Upper lobe of left lung (tissue), 6 donors: ENCODE measurements at places on chromosomes 12 and 14. TPM values are rescaled to one million over a fixed set of nuclear protein-coding genes. Genes with fewer than 3 reads are reported as not detected.
A peak's percentile ranks its signal among the peaks of the same experiment; 100 is the strongest.

DNA sequence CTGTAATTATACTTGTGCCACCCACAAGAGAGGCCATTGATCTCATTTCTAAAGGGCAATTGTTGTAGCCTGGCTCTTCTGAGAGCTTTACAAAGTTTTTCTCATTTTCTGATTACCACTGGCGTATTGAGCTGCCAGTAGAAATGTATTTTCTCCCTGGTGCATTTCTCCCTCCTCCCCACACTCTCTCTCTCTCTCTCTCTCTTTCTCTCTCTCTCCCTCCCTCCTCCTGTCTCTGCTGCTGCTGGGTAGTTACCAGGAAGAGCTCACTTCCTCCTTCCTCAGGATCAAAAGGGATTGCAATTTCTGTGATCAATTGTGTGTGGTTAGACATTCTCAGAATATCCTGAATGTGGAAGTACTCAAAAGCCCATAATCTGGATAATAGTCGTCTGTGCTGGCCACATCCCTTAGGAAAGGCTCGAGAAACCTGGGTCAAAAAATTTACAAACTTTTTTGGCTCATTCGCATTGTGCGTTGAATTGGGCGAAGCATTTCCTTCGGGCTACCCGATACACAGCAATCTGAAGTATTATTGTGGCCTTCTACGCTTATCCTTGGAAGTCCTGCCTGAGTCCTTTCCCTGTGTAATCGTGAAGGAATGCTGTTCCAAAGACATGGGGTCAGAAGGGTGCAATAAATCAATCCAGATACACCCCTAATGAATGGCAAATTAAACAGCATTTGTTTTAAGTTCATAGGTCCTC is 254.8 kb downstream of the MSRB3 start:
- no peak overlapping the region for H3K4me3 ChIP-seq
- no peaks in the 10 kb centered on the region for H3K4me1 ChIP-seq
- DNase-seq: no peak

- H3K4me3 ChIP-seq: no peak overlapping the region
- DNase-seq: no peak
- H3K27ac ChIP-seq: no peak overlapping the region
These were observed 8.7 kb downstream of the TMEM253 start for GRCh38 chr14:21109377-21110138.

DNA sequence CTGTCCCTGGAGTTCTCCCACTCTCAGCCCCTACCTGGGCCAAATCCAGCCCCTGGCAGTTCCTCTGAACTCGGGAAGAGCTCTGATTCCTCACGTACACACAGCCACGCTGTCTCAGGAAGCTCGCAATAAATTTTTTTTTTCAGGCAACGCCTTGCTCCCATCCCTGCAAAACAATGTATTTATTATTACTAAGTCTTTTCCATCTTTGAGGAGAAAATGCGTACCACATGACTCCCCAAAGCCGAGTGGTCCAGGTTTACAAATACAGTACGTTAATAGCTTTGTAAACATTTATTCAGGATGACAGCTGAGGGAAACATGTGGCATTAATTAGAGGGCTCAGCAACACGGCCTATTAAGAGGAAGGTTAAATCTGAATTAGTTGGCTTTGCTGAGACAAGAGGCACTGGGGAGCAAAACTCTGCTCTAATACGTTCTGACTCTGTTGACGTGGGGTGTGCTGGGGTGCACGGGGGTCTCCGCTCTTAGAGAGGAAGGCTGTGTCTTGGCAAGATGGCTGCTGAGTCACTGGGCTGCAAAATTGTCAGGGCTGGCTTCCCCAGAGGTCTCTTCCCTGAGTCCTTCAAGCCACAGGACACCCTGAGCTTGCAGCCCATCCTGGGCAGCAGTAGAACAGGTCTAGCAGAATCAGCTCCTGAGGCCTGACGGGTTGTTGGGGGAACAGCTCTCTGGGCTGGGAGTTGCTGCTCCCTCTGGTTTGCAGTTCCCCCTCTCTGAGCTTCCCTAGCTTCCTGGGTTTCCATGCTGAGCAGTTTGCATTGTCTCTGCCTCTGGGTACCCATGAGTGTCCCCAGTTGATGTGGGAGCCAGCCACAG is 185.2 kb upstream of the TBX3 start:
- no peak overlapping the region for H3K27ac ChIP-seq
- H3K4me3 ChIP-seq: no peak overlapping the region
- no peak for DNase-seq
- H3K27me3 ChIP-seq: no peaks in the 10 kb centered on the region
- no peaks in the 10 kb centered on the region for H3K36me3 ChIP-seq
- H3K4me1 ChIP-seq: no peaks in the 10 kb centered on the region

DNA sequence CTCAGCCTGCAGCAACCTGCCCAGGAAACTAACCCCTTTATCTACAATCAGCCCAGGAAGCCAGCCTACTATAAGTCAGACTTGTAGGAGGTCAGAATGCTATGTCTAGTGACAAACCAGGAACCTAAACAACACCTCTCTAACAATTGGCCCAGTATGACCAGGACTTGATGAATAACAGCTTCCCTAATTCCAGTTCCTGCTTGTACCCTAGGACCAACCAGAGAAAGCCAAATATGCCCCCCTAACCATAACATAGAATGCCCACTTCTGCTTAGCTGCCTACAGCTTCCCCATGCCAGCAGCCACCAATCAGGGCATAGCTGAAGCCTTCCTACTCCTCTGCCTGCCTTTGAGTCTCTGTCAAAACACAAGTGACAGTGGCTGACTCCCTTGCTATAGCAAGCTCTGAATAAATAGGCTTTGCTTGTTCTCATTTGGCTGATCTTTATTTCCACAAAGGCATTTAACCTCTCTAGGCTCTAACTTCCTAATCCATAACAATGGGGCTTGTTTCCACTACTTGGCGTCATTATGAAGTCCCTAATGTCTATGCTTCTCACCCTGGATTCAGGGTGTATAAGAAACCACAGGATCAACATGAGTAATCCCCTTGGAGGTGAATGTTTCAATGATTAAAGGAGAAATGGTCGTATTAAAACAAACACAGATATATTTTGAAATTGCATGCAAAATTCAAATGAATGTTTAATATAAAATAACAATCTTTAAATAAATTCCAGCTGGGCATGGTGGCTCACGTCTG is 220.2 kb downstream of the ANO6 start:
- no peak for DNase-seq
- H3K27ac ChIP-seq: no peak overlapping the region
- H3K36me3 ChIP-seq: no peaks in the 10 kb centered on the region
- no peaks in the 10 kb centered on the region for H3K27me3 ChIP-seq
- H3K4me1 ChIP-seq: no peaks in the 10 kb centered on the region

GRCh38 chr12:94705676-94706075 is 55.3 kb upstream of the TMCC3 start:
- no peaks in the 10 kb centered on the region for H3K36me3 ChIP-seq
- no peak overlapping the region for H3K27ac ChIP-seq
- peaks cover 7% of the 10 kb centered on the region for H3K4me1 ChIP-seq
- DNase-seq: no peak

- DNase-seq: no peak
- H3K27ac ChIP-seq: no peak overlapping the region
- peaks cover 10% of the 10 kb centered on the region for H3K4me1 ChIP-seq
- H3K4me3 ChIP-seq: no peak overlapping the region
These were observed 67.2 kb upstream of the DLK1 start for GRCh38 chr14:100659345-100660001.

DNA sequence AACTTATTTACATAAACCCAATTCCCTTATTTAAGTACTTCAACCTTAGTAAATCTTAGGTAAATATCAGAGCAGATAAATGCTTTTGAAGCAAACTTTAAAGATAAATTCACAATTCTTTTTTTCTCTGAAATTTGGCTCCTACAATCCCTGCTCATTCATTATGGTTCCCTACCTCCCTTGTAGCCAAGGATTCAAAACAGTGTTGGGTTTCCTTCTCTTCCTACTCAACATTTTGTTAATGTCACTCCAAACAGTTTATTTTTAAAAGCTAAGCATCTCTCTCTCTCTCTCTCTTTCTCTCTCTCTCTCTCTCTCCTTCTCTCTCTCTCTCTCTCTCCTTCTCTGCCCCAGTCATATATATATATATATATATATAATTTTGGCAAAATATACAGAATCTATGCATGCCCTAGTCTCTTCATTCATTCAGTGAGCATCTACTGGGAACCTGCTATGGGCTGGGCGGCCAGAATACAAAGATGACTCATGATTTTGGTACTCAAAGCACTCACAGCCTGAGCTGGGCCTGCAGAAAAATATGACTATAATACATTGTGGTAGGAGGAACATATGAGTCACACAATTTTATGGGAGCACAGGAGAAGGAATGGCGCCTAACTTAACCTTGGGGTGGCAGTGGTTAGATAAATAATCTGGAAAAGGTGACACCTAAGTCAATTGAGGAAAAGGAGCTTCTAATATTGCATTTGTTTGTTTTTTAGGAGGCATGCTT is 123.7 kb upstream of the DHRS4 start:
- H3K36me3 ChIP-seq: no peaks in the 10 kb centered on the region
- DNase-seq: no peak
- H3K27ac ChIP-seq: no peak overlapping the region
- no peaks in the 10 kb centered on the region for H3K4me1 ChIP-seq
- H3K4me3 ChIP-seq: no peak overlapping the region
- no peaks in the 10 kb centered on the region for H3K27me3 ChIP-seq

GRCh38 chr12:121817648-121818043 is 13.8 kb downstream of the SETD1B start:
- peaks cover 14% of the 10 kb centered on the region for H3K4me1 ChIP-seq
- DNase-seq: no peak
- no peak overlapping the region for H3K4me3 ChIP-seq
- peaks cover 62% of the 10 kb centered on the region for H3K36me3 ChIP-seq
- no peaks in the 10 kb centered on the region for H3K27me3 ChIP-seq

GRCh38 chr12:123070267-123071081 is 80.4 kb downstream of the PITPNM2 start:
- peaks cover 39% of the 10 kb centered on the region for H3K4me1 ChIP-seq
- peak; percentile 44 for DNase-seq
- H3K4me3 ChIP-seq: no peak overlapping the region
- H3K36me3 ChIP-seq: no peaks in the 10 kb centered on the region
- peak overlapping the region; percentile 37 for H3K27ac ChIP-seq
- no peaks in the 10 kb centered on the region for H3K27me3 ChIP-seq

DNA sequence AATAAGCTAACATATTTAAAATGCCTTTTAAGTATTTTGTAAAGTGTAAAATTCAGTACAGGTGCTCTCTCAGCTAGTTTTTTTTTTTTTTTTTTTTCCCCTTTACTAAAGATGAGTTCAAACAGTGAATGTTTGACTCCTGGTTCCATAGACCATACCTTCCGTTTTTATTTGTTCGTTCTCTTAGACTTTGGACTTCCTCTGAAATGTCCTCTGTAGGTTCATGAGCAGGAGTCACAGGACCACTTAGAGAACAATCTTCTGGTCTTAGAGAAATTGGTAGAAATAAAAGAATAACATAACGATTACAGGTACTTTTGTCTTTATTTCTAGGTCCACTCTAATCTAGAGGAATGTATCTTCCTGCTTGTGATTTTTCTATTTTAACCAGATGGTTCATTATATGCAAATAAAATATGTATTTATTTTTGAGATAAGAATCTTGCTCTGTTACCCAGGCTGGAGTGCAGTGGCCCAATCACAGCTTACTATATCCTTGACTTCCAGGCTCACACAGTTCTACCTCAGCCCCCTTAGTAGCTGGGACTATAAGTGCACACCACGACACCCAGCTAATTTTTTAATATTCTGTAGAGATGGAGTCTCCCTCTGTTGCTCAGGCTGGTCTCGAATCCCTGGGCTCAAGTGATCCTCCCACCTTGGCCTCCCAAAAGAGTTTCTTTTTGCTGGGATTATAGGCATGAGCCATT is 25.8 kb downstream of the STYX start:
- H3K27me3 ChIP-seq: no peaks in the 10 kb centered on the region
- no peak for DNase-seq
- H3K4me3 ChIP-seq: no peak overlapping the region
- H3K4me1 ChIP-seq: no peaks in the 10 kb centered on the region
- no peaks in the 10 kb centered on the region for H3K36me3 ChIP-seq

DNA sequence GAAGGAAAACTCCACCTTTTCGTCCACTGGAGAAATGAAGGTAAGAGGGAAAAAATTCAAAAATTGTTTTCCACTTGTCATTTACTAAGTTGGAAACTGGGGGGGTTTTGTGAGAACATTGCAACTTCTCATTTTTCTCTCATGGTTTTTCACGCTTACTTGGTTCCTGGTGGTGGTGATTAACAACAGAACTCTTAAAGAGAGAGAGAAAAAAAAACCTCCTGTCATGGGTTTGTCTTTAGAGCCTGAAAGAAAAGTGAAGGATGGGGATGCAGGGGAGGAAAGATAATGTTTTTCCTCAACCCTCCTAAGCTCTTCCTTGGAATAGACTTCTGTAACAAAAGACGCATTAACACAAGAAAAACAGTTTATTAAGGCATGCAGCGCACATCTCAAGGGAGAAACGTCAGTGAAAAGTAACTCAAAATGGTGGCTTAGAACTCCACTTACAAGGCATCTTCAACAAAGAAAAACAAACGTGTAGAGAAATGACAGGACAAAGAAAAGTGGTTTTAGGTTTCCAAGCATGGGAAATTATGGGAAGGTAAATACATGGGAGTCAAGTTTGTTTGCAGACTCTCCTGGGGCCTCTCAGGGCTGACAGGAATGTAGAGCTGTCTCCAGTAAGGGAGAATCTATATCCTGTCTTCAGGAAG is 81.9 kb upstream of the ATF7IP start:
- no peaks in the 10 kb centered on the region for H3K4me1 ChIP-seq
- no peaks in the 10 kb centered on the region for H3K36me3 ChIP-seq
- peak overlapping the region; percentile 13 for H3K27ac ChIP-seq
- H3K27me3 ChIP-seq: no peaks in the 10 kb centered on the region

The TMPRSS12 gene
- total RNA-seq: not detected

The YARS2 gene
- 14.1 TPM for total RNA-seq

The ZNF891 gene
- 5.2 TPM for total RNA-seq
